ENCODE measurements at places on chromosomes 7 and 10.
A peak's percentile ranks its signal among the peaks of the same experiment; 100 is the strongest.

GRCh38 chr10:22833781-22834180, 94.1 kb upstream of the ARMC3 start:
- DNase-seq: no peak

DNA sequence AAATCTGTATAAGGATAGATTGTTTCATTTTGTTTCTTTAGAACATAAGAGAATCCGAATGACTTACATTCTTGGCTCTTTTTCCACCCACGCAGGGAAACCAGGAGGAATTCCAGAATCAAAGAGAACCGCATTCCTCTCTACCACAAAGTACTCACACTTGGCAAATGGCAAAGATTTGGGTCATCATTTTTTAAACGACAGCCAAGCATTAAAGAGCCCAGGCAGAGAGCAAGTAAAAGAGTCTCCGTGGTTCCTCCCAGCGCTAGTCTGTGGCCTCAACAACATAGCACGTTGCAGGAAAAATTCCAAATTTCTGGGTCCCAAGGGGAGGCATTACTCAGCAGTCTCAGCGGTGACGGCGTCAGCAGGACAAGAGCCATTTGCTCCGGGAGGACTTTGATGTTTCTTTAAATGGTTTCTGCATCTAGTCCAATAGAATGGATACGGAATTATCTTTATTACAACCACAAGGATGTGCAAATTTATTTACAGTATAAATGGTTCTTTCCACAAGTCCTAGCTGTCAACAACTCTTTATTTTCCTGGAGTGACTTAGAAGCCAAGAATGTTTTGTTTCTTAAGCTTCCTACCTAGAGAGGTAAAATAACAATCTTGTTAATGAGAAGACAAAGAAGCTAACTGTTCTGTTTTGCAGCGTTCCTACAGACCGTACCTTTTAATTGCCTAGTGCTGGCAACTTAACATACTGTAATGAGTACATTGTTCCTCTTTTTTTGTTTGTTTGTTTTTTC, 232.5 kb downstream of the SKIDA1 start:
- DNase-seq: peak; percentile 35

GRCh38 chr10:129617768-129618167, 150.7 kb downstream of the MGMT start:
- DNase-seq: no peak

DNA sequence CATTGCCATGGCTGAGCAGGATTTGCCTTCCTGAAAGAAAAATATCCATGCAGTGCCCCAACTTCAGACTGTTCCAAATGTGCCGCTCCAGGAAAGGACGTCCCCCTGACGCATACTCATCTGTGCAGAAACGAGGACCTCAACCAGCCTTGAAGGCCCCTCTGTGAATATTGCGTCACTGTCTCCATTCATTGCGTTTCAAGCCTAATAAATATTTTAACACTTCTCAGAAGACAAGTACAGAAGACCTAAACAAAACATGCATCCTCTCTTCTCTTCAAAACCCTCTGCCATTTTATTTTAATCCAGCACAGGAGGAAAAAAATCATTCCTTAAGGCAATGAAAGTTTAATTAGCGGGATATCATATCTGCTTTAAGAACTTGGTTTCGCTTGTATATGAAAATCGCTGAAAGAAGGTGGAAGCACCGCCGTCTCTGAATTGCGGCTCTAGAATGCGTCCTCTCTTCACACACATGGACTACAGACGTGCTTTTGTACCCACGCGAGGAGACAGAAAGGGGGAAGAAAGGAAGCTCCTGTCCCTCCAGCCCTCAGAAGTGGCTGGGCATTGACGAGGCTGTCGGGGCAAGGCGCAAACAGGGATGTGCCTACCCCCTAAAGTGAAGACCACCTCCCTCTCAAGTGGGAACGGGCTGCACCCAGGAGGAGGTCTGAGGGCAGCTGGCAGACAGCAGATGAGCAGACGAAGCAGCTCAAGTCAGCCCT, 36.8 kb downstream of the RGS10 start:
- DNase-seq: no peak

DNA sequence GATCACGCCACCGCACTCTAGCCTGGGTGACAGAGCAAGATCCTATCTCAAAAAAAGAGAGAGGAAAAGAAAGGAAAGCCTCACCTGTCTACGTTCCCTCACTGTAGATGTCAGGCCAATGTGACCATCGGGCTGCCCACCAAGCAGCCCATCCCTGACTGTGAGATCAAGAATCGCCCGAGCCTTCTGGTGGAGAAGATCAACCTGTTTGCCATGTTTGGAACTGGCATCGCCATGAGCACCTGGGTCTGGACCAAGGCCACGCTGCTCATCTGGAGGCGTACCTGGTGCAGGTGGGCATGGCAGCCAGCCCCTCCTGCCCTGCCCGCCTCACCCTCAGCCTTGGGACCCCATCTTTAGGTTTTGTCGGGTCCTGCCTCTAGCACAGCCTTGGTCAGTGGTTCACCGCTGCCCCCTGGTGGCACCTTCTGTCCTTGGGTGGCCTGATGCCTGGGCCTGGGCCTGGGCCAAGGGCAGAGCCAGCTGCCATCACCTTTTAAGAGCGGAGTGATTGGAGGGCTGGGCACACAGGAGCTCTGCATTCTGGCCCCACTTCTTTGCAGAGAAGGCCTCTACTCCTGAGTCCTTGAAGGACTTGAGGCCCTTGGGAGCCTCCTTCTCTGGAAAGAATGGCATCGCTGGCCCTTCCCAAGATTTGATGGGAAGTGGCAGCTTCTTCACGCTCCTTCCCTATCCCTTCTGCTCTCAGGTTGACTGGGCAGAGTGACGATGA, 14.4 kb upstream of the AHCYL2 start:
- DNase-seq: peak; percentile 36

GRCh38 chr7:75696263-75697037, 42.3 kb downstream of the HIP1 start:
- DNase-seq: no peak

- no peak for DNase-seq
Observed at GRCh38 chr10:58488921-58489320, 23.8 kb upstream of the BICC1 start.

DNA sequence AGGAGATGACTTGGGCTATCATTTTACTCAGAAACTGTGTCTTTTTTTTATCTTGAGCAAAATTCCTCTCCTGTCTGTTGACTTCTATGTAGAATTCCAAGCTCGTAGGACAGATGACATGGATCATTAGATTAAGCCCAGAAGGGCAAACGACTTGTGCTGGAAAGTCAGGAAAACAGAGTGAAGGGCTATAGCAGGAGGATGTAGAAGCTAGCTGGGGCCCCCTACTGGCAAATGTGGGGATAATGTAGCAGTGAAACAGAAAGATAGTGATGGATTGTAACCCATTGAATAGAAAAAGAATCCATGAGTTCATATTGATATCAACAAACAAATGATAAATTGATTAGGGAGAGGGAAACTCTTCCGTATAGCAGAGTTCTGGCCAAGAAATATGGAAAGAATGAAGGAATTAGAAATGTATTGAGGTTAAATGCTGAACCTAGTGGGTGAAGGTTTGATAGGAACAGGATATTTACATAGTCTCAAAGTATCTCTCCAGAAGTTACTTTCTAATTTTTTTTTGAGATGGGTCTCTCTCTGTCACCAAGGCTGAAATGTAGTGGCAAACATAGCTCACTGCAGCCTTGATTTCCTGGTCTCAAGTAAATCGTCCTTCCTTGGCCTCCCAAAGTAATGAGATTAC, 103.6 kb downstream of the LYZL1 start:
- DNase-seq: no peak

GRCh38 chr7:30671793-30672465, 10.3 kb downstream of the CRHR2 start:
- peak; percentile 8 for DNase-seq

- DNase-seq: no peak
Observed at GRCh38 chr10:102476466-102477141, 25.3 kb upstream of the C10orf95 start.

DNA sequence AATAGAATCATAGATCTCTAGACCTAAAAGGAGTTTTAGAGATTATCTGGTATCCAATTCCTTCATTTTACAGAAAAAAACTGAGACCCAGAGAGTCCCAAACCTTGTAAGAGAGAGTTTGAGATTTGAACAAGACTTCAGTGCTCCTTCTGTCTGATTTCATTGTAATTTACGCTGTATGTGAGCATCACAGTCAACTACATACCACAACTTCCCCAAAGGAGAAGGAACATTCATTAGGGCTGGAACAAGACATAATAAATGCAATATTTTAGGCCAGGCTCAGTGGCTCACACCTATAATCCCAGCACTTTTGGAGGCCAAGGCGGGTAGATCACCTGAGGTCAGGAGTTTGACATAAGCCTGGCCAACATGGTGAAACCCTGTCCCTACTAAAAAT, 17.3 kb upstream of the PRKAR2B start:
- DNase-seq: peak; percentile 43

- DNase-seq: no peak
Observed at GRCh38 chr7:124942399-124942798, 12.8 kb upstream of the POT1 start.

GRCh38 chr10:128484041-128484440, 357.8 kb upstream of the MKI67 start:
- no peak for DNase-seq

- peak; percentile 95 for DNase-seq
Observed at GRCh38 chr7:139075031-139075652, 34.4 kb downstream of the ZC3HAV1 start.

DNA sequence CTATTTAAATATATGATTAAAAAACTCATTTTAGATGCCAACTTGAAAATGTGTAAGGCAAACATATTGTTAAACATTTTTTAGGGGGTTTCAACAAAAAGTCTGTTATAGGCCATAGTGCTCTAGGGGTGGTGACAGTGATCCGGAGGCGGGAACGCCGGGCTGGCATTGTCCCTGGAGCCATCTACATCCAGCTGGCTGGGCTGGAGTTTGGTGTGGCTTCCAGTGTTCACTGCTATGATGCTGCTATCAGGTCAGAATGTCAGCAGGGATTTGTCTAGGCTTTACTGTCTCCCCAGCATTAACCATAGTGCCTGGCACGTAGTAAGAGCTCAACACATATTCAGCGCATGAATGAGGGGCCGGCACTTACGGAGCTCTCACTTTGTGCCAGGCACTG, 1.9 kb upstream of the SLC18A2 start:
- no peak for DNase-seq

DNA sequence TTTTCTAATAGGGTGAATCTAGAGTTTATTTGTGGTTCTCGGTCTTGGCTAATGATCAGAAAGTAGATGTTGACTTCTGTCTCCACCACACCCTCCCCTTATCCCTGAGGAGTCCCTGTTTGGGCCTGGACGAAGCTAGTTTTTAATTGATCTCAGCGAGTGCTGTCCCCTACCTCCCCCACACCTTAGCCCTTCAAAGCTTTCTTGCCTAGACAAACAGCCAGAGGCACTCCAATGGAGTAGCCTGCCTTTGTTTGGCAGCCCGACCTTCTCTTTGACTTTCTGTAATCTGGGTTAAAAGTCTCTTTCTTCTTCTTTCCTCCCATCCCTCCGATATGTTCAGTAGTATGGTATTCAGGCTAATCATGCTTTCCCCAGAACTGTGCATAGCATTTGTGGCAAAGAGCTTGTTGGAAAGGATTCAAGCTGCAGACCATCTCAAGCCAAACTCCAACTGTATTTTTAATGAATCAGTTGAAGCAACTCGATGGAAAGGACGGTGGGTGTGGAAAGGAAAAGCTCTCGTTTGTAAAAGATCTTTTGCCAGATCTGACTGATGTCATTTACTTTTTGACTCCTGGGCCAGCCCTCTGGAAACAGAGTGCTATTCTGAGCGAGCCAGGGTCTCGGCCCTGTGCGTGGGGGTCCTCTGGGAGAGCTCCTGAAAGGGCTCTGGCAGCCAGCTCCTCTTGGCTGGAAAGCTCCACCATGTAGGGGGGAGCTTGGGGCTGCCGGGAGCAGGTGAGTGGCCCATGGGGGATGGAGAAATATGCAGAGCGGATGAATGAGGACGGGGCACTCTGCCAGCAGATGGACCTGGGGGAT, 4.5 kb downstream of the FAM180A start:
- no peak for DNase-seq

DNA sequence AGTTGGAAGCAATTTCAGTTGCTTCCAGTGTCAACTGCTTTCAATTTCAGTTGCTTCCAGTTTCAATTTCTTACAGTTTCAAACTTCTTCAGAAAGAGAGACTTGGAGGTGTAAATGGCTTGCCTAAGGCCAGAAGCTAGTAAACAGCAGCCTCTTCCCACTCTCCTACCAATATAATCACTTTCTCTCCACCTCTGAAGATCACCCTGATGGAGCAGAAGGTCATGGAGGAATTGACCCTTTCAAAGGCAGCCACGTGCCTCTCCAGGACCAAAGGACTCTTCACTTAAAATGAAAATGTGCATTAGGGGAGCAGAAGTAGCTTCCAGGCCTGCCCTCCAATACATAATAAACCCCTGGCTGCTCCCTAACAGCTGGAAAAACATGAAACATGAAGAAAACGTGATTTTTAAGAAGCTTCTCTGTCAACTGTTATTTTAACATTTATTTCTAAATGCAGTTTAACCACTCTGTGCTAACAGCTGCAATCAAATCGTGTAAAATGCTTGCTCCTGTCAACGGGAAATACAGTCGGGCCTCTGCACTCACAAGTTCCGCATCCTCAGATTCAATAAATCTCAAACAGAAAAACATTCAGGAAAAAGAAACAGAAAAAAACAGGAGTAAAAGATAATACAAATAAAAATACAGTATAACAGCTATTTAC, 1020.6 kb downstream of the XPNPEP1 start:
- DNase-seq: no peak

- DNase-seq: no peak
Observed at GRCh38 chr7:46658281-46658680, 737.2 kb upstream of the IGFBP3 start.

DNA sequence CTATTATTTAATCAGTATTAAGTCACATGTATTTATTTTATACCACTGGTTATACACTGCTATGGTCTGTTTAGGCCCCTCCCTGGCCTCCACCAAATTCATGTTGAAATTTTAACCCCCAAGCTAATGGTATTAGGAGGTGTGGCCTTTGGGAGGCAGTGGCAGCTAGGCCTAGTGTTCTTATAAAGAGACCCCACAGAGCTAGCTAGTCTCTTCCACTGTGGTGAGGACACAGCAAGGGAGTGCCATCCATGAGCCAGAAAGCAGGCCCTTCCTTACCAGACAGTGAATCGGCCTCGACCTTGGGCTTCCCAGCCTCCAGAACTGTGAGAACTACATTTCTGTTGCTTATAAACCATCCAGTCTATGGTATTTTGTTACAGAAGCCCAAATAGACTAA, 28.7 kb downstream of the RBM48 start:
- no peak for DNase-seq

DNA sequence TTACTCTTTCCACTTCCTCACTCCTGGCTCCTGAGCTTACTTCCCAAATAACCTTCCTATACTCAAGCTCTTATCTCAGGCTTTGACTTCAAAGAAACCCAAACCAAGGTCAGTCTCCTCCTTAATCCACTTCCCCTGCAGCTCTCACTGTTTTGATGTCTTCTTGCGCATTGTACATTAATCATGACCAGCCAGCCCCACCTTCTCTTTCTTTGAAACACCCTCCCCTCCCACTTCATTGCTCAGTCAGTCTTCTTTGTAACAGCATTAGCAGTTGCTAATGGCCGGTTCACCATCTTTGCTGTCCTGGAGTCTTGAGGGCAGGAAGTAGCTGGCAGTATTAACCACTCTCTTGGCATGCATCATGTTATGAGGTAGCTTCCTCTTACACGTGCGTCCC, 57.9 kb upstream of the CHCHD3 start:
- DNase-seq: no peak
